ENCODE measurements at places on chromosomes 7 and 10. TPM values are rescaled to one million over a fixed set of nuclear protein-coding genes. Genes with fewer than 3 reads are reported as not detected.

GRCh38 chr7:155228459-155228845 lies 69.2 kb upstream of the INSIG1 start:
- DNase-seq = no peak

- peak; percentile 20 for DNase-seq
Measured at GRCh38 chr10:122514045-122514840, 46.3 kb upstream of the DMBT1 start.

DNA sequence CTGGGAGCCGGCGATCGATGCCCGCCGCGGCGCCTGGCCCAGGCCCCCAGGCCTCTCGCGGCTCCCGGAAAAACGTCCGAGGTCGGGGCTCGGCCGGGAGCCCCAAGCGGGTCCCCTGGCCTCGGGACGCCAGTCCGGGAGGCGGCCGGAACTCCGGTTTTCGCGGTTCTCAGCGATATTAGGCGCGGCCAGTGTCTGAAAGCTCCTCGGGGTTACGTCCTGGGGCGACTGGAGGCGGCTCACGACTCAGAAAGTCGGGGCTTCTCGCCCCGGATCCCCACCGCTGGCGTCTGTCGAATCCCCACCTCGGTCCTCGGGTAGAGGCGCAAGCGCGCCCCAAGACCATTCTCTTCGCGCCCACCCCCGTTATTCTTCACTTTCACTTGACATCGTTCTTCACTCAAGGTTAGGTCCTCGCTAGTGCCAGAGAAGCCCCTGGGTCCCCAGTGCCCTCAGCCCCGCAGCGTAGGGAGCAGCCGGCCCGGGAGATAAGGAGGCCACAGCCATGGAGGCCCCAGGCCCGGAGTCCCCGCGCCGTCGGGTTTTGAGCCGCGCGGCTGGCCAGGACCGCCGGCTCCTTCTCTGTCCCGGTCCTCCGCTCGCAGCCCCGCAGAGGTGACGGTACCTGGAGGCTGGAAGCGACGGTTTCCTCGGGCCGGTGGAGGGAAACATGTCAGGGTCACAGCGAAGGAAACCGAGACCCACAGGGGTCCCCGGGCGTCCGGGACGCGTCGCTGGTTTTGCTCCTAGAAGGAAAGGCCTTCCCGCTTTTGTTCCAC lies 35.2 kb upstream of the EBLN1 start:
- no peak for DNase-seq

GRCh38 chr7:95470452-95470851 lies 15.3 kb upstream of the ASB4 start:
- peak; percentile 78 for DNase-seq

GRCh38 chr10:34255035-34255434 lies 560.1 kb downstream of the PARD3 start:
- DNase-seq = no peak

Gene GPR15LG
- total RNA-seq = 0.53 TPM

Gene STAG3
- 0.13 TPM for total RNA-seq

Measured in bronchial epithelial cell (primary cell).